ENCODE measurements at places on chromosomes 1 and 21.

GRCh38 chr1:90106311-90106710 is 111.4 kb downstream of the ZNF326 start:
- no peaks in the 10 kb centered on the region for H3K4me1 ChIP-seq
- H3K36me3 ChIP-seq: no peaks in the 10 kb centered on the region
- no peak for DNase-seq
- H3K4me3 ChIP-seq: no peak overlapping the region
- peaks cover 21% of the 10 kb centered on the region for H3K27me3 ChIP-seq

DNA sequence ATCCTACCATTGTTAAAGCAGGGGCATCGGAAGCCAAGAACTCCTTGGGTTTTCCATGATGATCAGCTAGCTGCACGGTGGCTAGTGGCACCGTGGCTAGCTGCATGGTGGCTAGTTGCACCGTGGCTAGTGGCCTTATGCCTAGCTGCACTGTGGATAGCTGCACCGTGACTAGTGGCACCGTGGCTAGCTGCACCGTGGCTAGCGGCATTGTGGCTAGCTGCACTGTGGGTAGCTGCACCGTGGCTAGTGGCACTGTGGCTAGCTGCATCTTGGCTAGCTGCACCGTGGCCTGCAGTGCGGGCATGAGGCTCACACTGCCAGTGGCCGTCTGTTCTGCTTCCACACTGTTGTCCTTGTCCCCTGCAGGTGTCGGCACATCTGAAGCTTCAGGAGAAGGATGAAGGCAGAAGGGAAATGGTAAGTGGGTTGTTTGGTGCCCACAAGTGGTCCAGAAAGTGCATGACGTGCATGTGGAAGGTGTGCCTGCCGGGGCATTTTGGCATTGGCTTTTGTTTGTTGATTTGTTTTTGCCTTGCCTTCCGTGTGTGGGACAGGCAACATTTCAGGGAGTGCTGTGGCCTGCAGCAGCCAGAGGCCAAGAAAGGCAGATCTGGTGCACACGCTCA is 38.6 kb downstream of the TFF3 start:
- peaks cover 94% of the 10 kb centered on the region for H3K36me3 ChIP-seq
- H3K4me3 ChIP-seq: no peak overlapping the region
- no peaks in the 10 kb centered on the region for H3K4me1 ChIP-seq
- DNase-seq: no peak
- H3K27ac ChIP-seq: no peak overlapping the region

DNA sequence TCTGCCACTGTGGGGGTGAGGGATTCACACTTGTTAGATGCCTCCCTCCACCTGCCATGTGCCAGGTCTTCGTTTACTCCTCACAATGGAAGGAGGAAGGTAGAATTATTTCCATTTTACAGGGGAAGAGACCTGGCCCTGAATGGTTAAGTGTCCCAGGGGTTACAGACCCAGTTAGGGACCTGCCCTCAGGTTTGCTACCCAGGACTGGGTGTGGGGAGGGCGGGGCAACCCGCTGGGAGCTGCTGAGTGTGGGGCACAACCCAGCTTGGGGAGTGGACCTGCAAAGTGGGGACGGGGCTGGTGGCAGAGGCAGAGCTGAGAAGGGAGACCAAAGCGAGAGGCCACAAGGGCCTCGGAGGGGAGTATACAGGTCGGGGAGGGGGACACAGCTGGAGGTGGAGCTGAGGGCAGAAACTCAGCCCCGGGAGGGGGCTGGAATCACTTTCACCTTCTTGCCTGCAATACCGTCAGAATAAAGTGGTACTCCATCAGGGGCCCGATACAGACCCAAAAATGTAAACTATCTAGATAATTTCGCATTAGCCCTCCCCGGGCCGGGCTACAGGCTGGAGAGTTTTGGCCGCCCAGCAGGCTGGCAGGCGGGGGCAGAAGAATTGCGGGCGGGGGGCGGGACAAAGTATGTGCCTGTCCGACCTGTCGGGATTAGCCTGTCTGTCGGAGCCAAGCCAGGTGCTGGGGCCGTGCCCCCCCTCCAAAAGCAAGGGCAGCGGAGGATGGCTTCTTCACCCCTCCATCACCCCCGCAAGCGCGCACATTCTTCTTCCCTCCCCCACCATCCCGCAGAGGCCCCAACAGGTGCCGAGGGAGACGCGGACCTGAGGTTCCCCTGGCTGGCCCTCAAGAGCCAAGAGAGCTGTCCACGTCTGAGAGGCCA is 1.4 kb downstream of the RSPO1 start:
- DNase-seq: no peak
- no peaks in the 10 kb centered on the region for H3K36me3 ChIP-seq
- H3K27me3 ChIP-seq: peaks cover 80% of the 10 kb centered on the region
- peak overlapping the region; percentile 49 for H3K4me3 ChIP-seq

GRCh38 chr1:29488794-29489311 is 252.5 kb downstream of the PTPRU start:
- no peaks in the 10 kb centered on the region for H3K36me3 ChIP-seq
- H3K27me3 ChIP-seq: no peaks in the 10 kb centered on the region
- H3K4me3 ChIP-seq: no peak overlapping the region
- no peaks in the 10 kb centered on the region for H3K4me1 ChIP-seq
- no peak for DNase-seq
- H3K27ac ChIP-seq: no peak overlapping the region

- no peaks in the 10 kb centered on the region for H3K27me3 ChIP-seq
- no peak overlapping the region for H3K4me3 ChIP-seq
- peaks cover 60% of the 10 kb centered on the region for H3K36me3 ChIP-seq
Measured at GRCh38 chr1:30872948-30873263, 35.7 kb downstream of the SDC3 start.

DNA sequence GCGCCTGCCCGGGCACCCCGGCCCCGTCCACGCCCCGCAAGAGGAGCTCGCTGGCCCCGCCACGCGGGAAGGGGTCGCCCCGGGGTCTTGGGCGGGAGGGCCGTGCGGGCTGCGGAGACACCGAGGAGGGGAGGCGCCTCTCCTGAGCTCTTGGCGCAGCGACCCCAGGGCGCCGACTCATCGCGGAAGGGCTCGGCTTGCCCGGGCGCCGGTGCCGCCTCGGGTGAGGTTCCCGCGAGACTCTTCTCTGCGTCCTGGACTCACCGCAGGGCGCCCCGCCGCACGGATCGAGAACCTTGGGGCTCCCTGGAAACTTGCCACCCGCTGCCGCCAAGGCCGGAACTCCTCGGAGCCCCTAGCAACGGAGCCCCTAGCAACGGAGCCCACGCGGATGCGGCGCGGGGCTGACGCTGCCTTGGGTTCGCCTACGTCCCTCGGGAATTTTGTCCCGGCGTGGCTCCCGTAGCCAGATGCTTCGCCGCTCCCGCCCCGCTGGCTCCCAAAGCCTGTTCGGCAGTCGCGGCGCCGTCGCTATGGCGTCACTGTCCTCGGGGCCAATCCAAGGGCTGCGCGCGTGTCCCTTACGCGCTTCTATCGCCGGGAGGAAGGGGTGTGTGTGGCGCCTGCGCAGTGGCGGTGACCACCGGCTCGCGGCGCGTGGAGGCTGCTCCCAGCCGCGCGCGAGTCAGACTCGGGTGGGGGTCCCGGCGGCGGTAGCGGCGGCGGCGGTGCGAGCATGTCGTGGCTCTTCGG is at the start of gene ATAD3A:
Gene ATAD3A (plus strand): TSS at position 630 of the 753 bp plus-strand sequence. CDS start 107 bp downstream, at position 737.
- no peaks in the 10 kb centered on the region for H3K4me1 ChIP-seq
- peak; percentile 99 for DNase-seq
- peaks cover 7% of the 10 kb centered on the region for H3K36me3 ChIP-seq
- no peaks in the 10 kb centered on the region for H3K27me3 ChIP-seq

DNA sequence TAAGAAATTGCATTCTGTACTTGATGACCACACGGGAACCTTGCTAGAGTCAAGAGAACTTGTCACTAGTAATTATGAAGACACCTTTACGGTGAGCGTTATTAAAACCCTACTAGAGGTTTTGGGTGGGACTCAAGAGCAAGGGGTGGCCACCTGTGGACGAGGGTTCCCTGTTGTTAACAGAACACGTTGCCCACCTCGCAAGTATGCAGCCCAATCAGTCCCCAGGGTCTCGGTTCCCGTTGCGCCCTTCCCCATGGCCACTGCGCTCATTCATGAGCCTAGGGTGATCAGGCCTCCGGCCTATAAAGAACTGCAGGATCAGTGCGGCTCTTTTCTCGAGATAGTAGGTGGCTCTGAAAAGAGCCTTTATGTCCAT is 30.2 kb upstream of the RNF187 start:
- H3K4me3 ChIP-seq: peak overlapping the region; percentile 52
- H3K36me3 ChIP-seq: no peaks in the 10 kb centered on the region
- H3K4me1 ChIP-seq: peaks cover 36% of the 10 kb centered on the region
- H3K27ac ChIP-seq: peak overlapping the region; percentile 89

DNA sequence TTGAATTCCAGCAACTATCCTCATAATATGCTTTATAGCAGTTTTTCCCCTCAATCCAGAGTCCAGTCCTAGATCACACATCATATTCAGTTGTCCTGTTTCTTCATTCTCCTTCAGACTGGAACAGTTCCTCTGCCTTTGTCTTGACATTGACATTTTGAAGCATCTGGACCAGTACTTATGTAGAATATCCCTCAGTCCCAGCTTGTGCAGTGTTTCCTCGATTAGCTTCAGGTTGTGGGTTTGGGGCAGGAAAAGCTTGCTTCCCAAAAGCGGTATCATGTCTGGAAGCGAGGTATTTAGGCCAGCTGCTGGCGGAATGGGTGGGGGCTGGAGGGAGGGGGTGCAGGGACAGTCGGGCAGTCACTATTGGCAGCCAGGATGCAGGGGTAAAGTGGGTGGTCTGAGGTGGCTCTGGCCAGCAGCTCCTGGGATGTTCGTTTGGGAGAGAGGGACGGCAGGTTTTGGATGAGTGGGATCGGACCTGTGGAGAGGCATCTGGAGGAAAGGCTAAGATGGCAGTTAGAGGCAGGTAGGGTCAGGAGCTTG is 6.5 kb downstream of the THEMIS2 start:
- H3K36me3 ChIP-seq: no peaks in the 10 kb centered on the region
- no peak for DNase-seq
- no peaks in the 10 kb centered on the region for H3K27me3 ChIP-seq
- H3K4me1 ChIP-seq: peaks cover 8% of the 10 kb centered on the region
- H3K4me3 ChIP-seq: no peak overlapping the region

- no peak overlapping the region for H3K27ac ChIP-seq
- no peaks in the 10 kb centered on the region for H3K36me3 ChIP-seq
- H3K4me3 ChIP-seq: no peak overlapping the region
- H3K4me1 ChIP-seq: no peaks in the 10 kb centered on the region
- no peak for DNase-seq
Measured at GRCh38 chr1:53987880-53988279, 30.1 kb downstream of the LDLRAD1 start.

DNA sequence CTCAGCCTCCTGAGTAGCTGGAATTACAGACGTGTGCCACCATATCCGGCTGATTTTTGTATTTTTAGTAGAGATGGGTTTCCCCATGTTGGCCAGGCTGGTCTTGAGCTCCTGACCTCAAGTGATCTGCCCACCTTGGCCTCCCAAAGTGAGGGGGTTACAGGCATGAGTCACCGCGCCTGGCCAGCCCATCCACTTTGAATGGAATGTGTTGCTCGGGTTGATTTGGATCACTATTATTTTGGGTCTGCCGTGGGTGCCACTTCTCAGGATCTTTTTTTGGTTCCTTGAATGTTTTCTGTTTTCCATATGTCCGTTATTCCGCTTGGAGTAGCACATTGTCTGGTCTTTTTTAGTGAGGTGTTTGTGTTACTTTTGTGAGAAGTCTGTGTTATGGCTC is 17.0 kb downstream of the PCNT start:
- no peak overlapping the region for H3K4me3 ChIP-seq
- no peak overlapping the region for H3K27ac ChIP-seq
- no peaks in the 10 kb centered on the region for H3K4me1 ChIP-seq
- no peaks in the 10 kb centered on the region for H3K27me3 ChIP-seq

DNA sequence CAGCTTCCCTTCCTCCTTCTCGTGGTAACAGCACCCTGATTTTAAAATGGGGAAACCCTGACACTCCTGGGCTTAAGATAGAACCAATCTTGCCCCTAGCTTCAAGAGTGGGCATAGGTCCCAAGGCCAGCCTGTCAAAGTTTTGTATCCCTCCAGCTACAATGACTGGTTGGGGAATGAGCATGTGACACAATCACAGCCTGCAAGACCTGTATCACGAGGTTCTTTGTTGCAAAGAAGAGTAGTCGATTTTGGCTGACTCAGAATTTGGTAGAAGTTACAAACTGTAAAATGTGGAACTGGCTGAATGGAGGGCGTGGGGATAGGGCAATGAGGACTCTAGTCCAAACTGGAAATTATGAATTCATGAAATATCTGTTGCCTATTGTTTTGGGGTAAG is 18.7 kb downstream of the CTSK start:
- H3K27me3 ChIP-seq: no peaks in the 10 kb centered on the region
- no peak for DNase-seq
- no peaks in the 10 kb centered on the region for H3K4me1 ChIP-seq
- H3K4me3 ChIP-seq: no peak overlapping the region

DNA sequence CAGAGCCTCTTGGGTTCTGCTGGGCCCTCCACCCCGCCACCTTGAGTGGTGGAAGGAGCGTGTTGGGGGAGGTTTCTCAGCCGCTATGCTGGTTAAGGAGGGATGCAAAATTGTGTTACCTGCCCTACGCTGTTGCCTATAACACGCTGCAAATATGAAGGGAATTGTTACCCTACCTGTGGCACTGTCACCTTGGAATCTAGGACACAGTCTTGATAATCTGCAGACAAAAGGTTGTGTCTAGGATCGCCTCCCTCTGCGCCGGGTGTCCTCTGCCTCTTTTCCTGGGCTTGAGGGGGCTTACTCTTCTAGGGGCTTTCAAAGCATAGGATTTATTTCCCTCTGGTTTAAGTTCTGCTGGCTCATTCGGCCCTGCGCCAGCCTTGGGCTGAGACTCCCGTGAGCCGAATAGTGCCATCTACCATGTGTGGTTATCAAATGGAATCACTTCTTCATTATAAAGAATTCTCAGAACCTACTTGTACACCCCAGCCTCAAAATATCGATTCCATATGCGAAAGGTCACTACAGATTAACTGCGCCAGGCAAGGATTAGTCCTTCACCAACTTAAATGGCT is 697 bp downstream of the SLC22A15 start:
- H3K36me3 ChIP-seq: no peaks in the 10 kb centered on the region
- peak overlapping the region; percentile 94 for H3K27ac ChIP-seq
- H3K27me3 ChIP-seq: no peaks in the 10 kb centered on the region
- DNase-seq: no peak
- peaks cover 12% of the 10 kb centered on the region for H3K4me1 ChIP-seq

GRCh38 chr1:175839779-175840669 is 96.6 kb upstream of the TNR start:
- DNase-seq: peak; percentile 13
- no peaks in the 10 kb centered on the region for H3K36me3 ChIP-seq
- no peak overlapping the region for H3K4me3 ChIP-seq
- no peaks in the 10 kb centered on the region for H3K27me3 ChIP-seq

- no peak for DNase-seq
- no peaks in the 10 kb centered on the region for H3K27me3 ChIP-seq
- H3K36me3 ChIP-seq: no peaks in the 10 kb centered on the region
- no peaks in the 10 kb centered on the region for H3K4me1 ChIP-seq
- no peak overlapping the region for H3K4me3 ChIP-seq
Measured at GRCh38 chr1:76510672-76511557, 356.4 kb upstream of the ST6GALNAC5 start.

- DNase-seq: no peak
- H3K27me3 ChIP-seq: no peaks in the 10 kb centered on the region
- no peak overlapping the region for H3K27ac ChIP-seq
- H3K36me3 ChIP-seq: no peaks in the 10 kb centered on the region
- H3K4me1 ChIP-seq: peaks cover 11% of the 10 kb centered on the region
Measured at GRCh38 chr1:173213665-173214064, 6.5 kb upstream of the TNFSF4 start.

- peaks cover 7% of the 10 kb centered on the region for H3K27me3 ChIP-seq
- H3K4me1 ChIP-seq: peaks cover 12% of the 10 kb centered on the region
- H3K36me3 ChIP-seq: no peaks in the 10 kb centered on the region
- no peak overlapping the region for H3K27ac ChIP-seq
- no peak overlapping the region for H3K4me3 ChIP-seq
- no peak for DNase-seq
Measured at GRCh38 chr1:47703981-47704596, 266.2 kb downstream of the FOXD2 start.
